ENCODE measurements at places on chromosomes 7 and 10.

DNA sequence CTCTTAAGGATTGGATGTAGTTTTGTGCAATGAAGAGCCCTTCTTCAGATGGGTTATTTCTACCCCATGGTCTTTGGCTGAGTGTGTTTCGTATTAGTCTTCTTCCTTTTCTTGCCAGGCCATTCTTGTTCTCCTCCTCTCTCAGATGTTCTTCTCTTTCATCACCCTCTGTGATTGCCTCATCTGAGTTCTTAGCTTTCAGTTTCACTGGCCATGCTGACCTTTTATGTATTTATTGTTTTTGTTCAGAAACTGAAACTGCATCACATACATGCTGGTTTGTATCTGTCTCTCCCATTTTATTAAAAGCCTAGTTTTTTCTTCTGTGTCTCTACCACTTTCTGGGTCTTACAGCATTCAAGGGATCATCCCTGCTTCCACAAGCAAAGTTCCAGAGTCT is 21.7 kb upstream of the PCGF5 start:
- DNase-seq = no peak

DNA sequence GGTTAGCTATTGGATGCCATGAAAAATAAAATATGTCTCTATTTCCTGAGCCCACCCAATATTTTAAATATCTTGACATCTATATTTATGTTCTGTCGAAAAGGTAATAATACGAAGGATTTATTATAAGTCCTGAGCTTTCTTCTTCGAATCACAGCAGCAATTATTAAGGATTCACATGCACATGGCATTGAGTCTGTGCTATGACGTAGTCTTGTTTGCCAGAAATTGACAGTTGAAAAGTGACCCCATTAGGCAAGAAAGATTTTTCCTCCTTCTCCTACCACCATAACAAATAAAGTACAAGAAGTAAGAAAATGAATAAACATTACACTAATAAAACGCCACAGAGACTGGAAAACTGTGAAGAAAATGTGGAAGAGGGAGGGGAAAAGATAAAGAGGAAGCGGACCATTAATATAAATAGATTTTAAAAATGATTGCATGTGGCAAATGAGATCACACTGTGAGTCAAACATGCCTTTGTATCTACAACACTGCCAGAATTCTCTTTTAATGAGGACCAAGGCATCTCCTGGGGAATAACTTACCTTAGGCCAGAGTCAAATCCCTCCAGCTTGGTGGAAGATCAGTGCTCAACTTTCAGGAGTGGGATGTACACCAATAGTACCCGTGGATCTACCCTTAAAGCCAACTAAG is 21.6 kb downstream of the FZD1 start:
- no peak for DNase-seq

- no peak for DNase-seq
Observed at GRCh38 chr10:133481657-133482056, 27.9 kb downstream of the SCART1 start.

DNA sequence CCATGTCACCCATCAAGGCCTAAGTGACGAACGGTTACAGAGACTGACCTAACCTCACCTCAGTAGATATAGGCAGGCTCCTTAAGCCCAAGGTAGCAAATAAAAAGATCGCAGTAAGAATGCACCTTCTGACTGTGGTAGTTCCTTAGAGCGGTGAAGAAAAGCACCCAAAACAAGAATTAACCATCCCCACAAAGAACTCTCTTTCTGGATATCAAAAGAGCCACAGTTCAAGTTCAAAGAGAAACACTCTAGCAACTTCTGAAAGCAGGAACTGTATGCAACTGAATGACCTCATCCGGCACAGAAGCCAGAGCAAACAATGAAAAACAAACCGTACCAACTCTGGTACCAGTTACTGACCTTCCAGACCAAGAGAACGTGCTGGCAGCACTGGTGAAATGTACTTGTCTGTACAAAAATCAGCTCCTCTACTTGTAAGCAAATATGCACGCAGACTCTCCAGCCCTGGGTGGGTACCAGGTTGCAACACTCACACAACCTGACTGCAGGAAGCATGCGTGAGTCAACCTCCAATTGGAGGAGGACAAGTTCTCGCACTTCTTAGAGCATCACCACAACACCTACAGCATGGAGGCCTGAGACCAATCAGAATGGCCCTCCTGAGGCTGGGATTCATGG is 202.7 kb downstream of the FAM107B start:
- no peak for DNase-seq

DNA sequence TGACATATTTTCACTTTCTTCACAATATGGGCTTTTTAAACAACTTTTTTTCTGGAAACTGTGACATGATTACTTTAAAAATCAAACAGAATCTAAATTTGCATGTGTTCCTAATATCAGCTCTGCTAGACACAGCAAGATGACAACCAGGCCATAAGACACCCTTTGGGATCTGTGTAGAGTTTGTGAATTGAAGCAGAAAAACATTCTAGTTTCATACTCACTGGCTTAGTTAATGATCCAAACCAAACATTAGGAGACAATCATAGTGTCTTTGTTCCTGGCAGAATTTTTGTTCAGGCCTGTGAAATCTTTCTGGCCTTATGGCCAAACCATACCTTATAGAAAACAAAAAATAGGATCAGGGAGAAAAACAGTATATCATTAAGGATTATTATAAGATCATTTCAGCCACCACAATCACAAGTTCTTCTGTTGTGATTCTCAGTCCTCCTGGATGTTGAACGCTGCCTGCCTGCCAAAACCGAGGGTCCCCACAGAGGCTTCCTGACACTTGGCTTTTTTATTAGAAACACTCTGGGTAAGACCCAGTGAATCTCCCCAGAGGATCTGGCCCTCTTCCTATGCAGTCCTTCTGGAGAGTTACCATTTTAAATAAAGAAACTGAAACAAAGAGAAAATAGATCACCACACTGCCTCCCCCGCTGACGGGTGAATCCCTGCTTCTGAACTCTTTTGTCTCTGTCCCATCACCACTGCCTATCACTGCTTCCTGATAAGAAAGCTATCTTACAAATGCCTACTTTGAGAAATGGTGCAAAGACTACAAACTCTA is 79.2 kb upstream of the PPP1R3C start:
- no peak for DNase-seq

DNA sequence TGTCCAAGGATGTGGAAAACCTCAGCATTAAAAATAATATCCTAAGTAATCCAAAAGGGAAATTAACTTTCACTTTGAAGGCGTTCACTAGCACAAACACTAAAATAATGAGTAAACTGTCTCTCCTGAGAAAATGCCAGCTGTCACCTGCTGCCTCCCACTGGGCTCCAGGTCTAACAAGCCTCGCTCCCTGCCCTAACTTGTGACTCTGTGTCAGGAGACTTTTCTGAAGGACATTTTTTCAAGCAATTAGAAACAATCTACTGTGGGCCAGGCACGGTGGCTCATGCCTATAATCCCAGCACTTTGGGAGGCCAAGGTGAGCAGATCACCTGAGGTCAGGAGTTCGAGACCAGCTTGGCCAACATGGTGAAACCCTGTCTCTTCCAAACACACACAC is 72.8 kb upstream of the GLCCI1 start:
- DNase-seq = no peak

- DNase-seq = peak; percentile 98
Observed at GRCh38 chr7:44123190-44124003, at the start of gene POLD2. TSS of gene POLD2 (minus strand) at chr7:44123548. CDS start at chr7:44122053, 1,495 bp downstream.

DNA sequence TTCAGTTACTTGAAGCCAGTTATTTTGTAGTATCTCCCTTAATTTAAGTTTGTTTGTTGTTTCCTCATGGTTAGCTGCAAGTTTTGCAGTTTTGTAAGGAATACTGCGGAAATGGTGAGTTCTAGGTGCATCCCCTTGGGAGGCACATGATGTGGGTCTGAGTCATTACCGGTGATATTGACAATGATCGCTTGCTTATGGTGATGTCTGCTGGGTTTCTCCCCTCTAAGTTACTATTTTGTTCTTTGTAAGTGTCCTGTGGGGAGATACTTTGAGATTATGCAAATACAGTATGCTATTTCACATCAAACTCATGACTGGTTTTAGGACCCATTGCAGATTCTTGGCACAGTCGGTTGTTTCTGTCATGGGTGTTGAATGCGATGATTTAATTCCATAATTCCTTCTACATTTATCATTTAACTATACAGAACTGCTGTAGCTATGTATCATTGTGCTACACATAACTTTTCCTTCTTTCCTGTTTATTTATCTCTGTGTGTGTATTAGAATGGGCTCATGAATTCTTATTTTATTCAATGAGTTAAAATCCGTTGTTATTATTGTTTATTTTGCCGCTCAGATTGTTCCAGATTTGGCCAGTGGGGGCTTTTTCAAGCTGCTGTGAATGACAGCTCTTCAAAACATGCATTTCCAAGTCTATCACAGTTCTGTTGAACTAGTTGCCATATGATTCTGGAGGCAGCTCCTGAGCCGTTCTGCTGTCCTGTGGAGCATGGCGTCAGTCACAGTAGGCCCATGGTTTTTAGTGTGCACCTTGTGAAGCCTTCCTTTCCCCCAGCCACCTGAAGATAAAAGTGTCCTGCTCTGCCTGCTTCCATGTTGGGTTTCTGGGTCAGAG is 18.4 kb downstream of the TSPAN14 start:
- DNase-seq = no peak

DNA sequence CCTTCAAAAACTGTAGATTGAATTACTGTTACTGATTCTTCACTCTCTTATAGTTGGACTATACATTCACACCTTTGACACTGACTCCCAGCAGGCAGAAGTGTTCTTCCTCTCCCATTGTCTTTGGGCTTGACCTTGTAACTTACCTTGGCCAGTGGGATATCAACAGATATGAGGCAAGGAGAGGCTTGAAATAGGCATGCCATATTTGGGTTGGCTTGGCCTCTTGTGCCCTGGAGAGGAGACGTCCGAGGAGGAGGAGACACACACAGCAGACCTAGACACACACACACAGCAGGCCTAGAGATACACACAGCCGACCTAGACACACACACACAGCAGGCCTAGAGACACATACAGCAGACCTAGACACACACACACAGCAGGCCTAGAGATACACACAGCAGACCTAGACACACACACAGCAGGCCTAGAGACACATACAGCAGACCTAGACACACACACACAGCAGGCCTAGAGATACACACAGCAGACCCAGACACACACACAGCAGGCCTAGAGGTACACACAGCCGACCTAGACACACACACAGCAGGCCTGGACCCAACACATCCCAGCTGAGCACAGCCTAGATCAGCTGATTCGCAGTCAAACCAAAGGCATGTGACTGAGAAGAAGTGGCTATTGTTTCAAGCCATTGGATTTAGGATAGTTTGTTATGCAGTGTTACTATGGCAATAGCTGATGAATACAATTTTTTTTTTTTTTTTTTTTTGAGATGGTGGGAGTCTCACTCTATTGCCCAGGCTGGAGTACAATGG is 12.5 kb upstream of the GNA12 start:
- no peak for DNase-seq

DNA sequence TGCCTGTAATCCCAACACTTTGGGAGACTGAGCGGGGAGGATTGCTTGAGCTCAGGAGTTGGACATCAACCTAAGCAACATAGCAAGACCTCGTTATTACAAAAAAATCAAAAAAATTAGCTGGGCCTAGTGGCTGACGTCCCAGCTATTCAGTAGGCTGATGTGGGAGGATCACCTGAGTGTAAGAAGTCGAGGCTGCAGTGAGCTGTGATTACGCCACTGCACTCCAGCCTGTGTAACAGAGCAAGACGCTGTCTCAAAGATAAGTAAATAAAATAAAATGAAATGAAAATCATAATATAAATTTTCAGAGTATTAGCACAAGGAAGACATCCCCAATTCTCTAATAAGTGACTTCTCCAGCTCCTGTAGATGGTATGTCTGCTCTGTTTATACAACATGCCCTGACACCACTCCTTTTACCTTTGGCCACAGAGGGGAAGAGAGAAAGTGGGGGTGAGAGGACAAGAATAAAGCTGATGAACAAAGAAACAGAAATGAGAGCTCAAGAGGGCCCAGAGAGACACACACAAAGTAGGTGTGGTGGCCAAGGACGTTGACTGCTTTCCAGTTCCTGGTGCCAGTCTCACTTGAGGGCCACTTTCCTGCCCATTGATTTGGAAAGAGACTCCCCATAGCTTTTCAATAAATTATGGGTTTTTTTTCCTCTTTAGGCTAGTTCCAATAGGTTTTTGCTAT is 62.9 kb downstream of the PTTG1IP2 start:
- DNase-seq = no peak

DNA sequence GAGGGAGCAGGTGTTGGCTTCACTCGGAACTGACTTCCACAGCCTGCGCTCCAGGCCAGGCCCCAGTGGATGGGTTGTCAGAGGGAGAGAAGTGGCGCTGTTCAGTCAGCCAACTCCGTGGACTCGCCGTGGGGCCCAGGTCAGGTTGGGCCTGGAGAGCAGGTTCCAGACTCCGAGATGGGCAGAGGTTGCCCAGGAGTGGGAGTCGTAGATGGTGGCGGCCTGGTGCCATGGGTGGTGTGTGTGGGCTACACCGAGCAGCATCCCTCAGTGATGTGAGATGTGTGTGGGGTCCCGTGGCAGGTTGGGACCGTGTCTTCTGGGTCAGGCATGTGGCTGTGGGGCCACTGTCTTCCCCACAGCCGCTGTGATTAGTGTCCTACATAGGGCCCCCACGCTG is 10.4 kb downstream of the ZNF316 start:
- no peak for DNase-seq

- no peak for DNase-seq
Observed at GRCh38 chr7:116769546-116769945, 92.8 kb upstream of the CAPZA2 start.

DNA sequence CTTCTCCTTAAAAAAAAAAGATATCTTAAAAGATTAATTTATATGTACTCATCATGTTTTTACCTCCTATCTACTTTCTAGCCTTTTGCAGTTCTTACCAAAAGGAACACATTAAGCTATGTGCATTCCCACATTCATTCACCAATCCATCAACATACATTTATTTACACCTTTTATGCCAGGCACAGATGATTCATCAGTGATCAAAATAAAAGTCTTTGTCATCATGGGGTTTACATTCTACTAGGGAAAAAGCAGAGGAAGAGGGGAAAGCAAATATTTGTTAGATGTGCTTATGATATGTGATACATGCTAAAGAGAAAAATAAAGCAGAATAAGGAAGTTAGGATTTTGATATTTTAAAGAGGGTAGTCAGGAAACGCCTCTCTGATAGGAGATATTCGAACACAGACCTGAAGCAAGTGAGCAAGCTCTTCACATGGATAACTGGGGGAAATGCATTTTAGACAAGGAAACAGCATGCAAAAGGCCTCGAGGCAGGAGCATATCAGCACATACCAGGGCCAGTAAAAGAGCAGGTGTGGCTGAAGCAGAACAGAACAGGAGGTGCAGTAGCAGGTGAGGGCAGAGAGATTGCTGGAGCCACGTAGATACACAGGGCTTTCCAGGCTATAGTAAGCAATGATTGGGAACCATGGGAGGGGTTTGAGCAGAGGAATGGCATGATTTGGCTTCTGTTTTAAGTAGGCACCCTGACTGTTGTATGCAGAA is 67.4 kb downstream of the REEP3 start:
- DNase-seq = no peak

DNA sequence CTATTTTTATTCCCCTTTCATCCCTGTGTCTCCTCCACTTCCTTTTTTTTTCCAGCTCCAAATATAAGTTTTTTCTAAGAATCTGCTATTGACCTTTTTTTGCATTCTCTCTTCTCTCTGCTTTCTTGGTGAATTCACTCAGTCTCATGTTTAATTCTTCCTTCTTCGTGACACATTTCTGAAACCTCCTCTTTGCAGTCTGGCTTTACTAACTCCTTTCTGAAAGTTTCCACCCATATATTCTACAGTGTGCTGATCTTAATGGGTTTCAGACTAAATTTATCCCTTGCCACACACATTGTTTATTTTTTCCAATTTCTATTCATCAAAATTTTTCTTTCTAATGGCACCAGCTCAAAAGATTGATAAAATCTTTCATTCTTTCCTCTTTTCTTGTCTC is 47.8 kb upstream of the CALD1 start:
- no peak for DNase-seq

GRCh38 chr7:53983480-53983879 is 558.7 kb upstream of the VSTM2A start:
- DNase-seq = no peak

Data from type B pancreatic cell (in vitro differentiated cells).